ENCODE measurements at places on chromosomes 2 and 18. TPM values are rescaled to one million over a fixed set of nuclear protein-coding genes. Genes with fewer than 3 reads are reported as not detected.

- no peaks in the 10 kb centered on the region for H3K4me1 ChIP-seq
- H3K27ac ChIP-seq = no peak overlapping the region
- DNase-seq = no peak
- no peak overlapping the region for H3K4me3 ChIP-seq
Observed at GRCh38 chr2:79271456-79271855, 111.9 kb upstream of the REG3A start.

DNA sequence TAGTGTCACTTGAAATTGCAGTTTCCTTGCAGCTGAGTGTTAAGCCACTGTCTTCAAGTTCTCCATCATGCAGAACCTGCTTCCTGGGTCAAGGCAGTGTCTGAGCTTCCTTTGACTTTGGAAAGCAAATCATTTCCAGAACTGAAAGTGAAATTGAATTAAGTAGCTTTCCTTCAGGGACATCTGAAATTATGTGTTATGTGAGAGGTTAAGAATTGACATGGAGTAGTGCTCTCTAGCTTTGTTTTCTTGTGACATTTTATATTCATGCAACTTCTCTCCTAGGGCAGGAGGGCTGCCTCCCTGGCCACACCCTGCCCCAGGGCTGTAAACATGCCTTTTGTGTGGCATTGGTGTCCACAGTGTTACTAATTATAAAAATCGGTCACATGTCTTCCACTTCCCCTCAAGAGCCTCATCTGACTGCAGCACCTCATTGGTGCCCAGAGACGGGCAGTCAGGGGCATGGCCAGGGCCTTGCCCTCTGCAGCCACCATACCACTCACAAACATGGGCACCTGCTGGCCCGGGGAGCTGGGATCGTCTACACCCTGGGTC lies 14.4 kb downstream of the RAB12 start:
- H3K4me3 ChIP-seq = no peak overlapping the region
- peak overlapping the region; percentile 34 for H3K27ac ChIP-seq
- H3K27me3 ChIP-seq = no peaks in the 10 kb centered on the region
- H3K36me3 ChIP-seq = peaks cover 28% of the 10 kb centered on the region
- no peak for DNase-seq

FAM228B gene
- total RNA-seq = 9.6 TPM

TNS1 gene
- 64.1 TPM for total RNA-seq

DNA sequence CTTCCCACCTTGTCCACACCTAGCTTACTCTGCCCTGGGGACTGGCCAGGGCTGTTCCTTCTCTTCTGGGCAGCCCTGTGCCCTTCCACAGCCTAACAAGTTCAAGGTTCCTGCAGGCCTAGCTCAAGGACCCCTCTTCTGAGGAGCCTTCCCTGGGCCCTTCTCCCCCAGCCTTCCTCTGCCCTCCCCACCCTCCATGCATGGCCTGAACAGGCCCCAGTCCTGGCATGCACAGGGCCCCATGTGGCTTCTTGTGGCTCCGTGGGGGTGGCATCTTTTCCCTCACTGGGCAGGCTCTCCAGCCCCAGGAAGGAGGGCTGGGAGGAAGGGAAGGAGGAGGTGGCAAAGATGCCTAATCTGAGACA lies 162.9 kb downstream of the CELF4 start:
- H3K4me3 ChIP-seq = no peak overlapping the region
- H3K4me1 ChIP-seq = peaks cover 8% of the 10 kb centered on the region
- DNase-seq = no peak
- H3K27me3 ChIP-seq = no peaks in the 10 kb centered on the region
- no peak overlapping the region for H3K27ac ChIP-seq

- no peak overlapping the region for H3K4me3 ChIP-seq
- H3K27me3 ChIP-seq = no peaks in the 10 kb centered on the region
- no peak for DNase-seq
- no peak overlapping the region for H3K27ac ChIP-seq
- no peaks in the 10 kb centered on the region for H3K4me1 ChIP-seq
- no peaks in the 10 kb centered on the region for H3K36me3 ChIP-seq
Observed at GRCh38 chr2:225381609-225382008, 17.9 kb upstream of the NYAP2 start.

UPP2 gene
- not detected for total RNA-seq

- H3K27ac ChIP-seq = no peak overlapping the region
- no peaks in the 10 kb centered on the region for H3K4me1 ChIP-seq
- H3K36me3 ChIP-seq = no peaks in the 10 kb centered on the region
- no peaks in the 10 kb centered on the region for H3K27me3 ChIP-seq
- no peak overlapping the region for H3K4me3 ChIP-seq
Observed at GRCh38 chr2:204890680-204891079, 345.4 kb downstream of the PARD3B start.

DNA sequence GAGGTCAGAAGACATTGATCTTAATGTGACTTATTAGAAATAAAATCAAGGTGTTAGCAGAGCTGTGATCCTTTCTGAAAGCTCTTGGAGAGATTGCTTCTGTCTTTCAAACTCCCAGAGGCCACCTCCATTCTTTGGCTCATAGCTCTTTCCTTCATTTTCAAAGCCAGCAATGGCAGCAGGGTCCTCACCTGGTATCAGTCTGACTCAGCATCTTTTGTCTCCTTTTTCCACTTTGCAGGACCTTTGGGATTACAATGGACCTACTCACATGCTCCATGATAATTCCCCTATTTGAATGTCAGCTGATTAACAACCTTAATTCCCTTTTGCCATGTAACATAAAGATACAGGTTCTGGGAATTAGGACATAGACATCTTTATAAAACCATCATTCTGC lies 6.8 kb upstream of the CDH20 start:
- no peaks in the 10 kb centered on the region for H3K27me3 ChIP-seq
- H3K4me1 ChIP-seq = no peaks in the 10 kb centered on the region

GRCh38 chr18:21798126-21798525 lies 57.5 kb downstream of the MIB1 start:
- DNase-seq = no peak
- H3K36me3 ChIP-seq = peaks cover 7% of the 10 kb centered on the region
- no peak overlapping the region for H3K27ac ChIP-seq
- no peaks in the 10 kb centered on the region for H3K27me3 ChIP-seq

- H3K27ac ChIP-seq = no peak overlapping the region
- no peaks in the 10 kb centered on the region for H3K4me1 ChIP-seq
- no peak for DNase-seq
- no peaks in the 10 kb centered on the region for H3K36me3 ChIP-seq
- H3K4me3 ChIP-seq = no peak overlapping the region
Observed at GRCh38 chr2:78034706-78035105, 512.5 kb upstream of the LRRTM4 start.

- no peak overlapping the region for H3K27ac ChIP-seq
- no peaks in the 10 kb centered on the region for H3K4me1 ChIP-seq
- peaks cover 7% of the 10 kb centered on the region for H3K27me3 ChIP-seq
- H3K4me3 ChIP-seq = no peak overlapping the region
Observed at GRCh38 chr2:41949091-41949882, 98.5 kb upstream of the PKDCC start.

- H3K27ac ChIP-seq = no peak overlapping the region
- no peak overlapping the region for H3K4me3 ChIP-seq
- no peaks in the 10 kb centered on the region for H3K36me3 ChIP-seq
- H3K27me3 ChIP-seq = no peaks in the 10 kb centered on the region
Observed at GRCh38 chr2:161992531-161992930, 81.5 kb downstream of the DPP4 start.

- peaks cover 24% of the 10 kb centered on the region for H3K4me1 ChIP-seq
- H3K27ac ChIP-seq = peak overlapping the region; percentile 28
- peak; percentile 71 for DNase-seq
Observed at GRCh38 chr18:63979409-63979920, 9.6 kb downstream of the SERPINB8 start.

DNA sequence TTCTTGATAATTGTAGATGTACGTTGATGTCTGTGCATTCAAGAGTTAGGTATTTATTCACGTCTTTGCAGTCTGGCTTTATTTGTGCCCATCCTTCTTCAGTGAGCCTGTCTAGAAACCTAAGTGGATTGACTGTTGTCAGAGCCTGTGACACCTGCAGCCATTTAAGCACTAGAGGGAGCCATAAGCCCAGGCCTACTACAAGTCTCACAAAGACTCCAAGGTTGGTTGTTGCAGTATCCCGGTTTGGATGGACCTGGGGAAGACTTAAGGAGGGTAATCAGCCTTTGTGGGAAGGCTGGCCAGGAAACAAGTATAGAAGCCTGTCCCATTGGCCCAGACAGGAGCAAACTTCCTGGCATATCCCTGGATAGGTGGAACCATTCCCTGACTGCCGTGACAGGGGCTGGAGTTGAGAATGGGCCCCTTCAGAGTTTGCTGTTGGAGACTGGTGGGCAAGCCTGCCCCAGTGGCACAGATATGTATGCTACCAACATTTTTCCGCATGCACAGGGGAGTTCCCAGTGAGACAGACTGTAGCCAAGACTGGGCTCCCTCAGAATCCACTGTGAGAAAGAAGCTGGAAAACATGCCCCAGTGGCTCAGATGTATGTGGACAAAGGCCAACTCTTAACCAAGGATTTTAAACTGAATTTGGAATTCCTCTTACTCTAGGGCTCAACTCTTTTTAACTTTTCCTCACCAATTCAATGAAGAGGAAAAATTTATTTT lies 9.3 kb upstream of the LRRC30 start:
- no peaks in the 10 kb centered on the region for H3K36me3 ChIP-seq
- DNase-seq = no peak
- no peaks in the 10 kb centered on the region for H3K4me1 ChIP-seq
- no peak overlapping the region for H3K4me3 ChIP-seq

DNA sequence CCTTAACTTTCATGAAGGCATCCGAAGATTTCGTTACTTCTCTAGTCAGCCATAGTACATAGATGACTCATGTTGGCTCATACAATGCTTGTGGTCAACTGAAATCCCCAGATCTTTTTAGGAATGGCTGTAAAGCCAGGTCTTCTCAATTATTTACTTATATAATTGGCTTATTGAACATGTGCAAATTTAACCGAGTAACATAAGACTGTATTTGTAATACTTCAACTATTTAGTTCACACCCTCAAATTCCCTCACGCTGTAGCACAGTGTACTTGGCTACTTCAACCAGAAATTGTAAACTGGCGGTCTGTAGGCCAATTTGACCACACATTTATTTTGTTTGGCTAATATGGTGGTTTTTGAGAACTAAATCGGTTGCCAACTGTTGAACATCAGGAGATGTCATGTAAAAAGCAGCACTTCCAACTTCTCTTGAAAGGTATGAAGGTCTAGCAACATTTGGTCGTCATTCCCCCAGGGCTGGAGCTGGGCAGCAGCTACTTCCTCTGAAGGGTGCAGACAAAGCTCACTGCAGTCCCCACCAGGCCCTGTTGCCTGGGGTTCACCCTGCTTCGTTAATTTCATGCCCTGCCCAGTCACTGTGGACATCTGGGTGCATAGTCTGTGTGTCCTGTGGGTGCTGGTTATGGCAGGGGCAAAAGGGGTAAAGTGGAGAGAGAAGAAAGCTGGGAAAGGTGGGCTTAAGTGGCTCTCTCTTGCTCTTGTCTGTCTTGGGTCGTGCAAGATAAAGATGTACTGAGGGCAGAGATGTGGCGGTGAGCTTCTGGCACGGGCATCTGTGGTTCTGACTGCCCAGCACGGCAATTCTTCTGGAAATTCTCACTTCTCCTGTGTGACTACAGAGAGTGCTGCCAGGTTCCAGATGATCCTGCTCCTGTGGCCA lies 3.2 kb upstream of the SH3RF3 start:
- H3K27me3 ChIP-seq = peaks cover 29% of the 10 kb centered on the region
- no peak overlapping the region for H3K27ac ChIP-seq
- H3K36me3 ChIP-seq = no peaks in the 10 kb centered on the region
- no peak overlapping the region for H3K4me3 ChIP-seq
- DNase-seq = peak; percentile 63

DNA sequence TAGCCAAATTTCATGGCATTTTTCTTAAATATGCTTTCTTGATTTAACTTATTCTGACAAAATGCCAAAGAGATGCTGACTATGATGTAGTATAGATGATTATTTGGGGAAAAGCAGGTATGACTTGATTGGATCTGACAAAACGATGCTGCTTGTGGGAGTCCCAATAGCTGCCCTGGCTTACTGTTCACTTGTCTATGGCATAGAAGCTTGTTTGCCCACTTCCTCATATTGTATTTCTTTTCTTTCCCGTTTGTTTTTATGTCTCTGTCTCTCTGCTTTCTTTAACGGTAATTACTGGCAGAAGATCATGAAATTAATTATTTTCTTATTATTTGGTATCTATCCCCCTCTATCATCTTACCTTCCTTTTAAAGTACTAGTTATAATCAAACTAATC lies 43.0 kb downstream of the EPC2 start:
- H3K4me1 ChIP-seq = no peaks in the 10 kb centered on the region
- no peaks in the 10 kb centered on the region for H3K27me3 ChIP-seq
- H3K4me3 ChIP-seq = no peak overlapping the region
- no peak overlapping the region for H3K27ac ChIP-seq

DNA sequence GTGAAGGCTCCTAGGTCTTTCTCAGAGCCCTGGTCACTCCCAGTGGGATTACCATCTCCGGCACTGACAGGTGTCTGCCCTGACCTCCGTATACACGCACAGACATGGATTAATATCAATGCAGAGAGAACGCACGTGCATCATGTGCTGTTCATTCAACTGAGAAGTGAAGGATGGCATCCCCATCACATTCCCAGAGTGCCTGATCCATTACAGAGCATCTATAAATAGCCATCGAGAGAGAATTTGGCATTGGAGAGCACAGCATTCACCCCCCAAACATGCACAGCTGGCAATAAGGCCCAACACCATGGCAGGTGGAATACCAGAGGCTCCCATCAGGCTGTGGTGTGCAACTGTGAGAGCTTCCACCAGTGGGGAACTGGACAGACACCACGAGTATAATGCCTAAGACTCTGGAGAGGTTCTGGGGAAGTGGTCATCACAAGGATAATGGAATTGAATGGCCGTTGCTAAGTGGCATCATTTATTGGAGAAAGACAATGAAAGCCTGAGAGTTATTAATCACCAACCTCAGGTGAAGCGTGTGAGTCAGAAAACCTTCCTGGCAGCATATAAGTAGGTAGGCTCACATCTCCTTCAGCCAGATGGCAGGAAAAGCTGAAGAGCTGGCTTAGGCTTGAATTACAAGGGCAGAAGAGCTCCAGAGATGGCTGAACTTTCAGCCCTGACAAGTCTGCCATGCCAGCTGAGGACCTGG lies 244.5 kb upstream of the ID2 start:
- no peaks in the 10 kb centered on the region for H3K27me3 ChIP-seq
- H3K4me3 ChIP-seq = no peak overlapping the region
- peaks cover 18% of the 10 kb centered on the region for H3K4me1 ChIP-seq
- no peaks in the 10 kb centered on the region for H3K36me3 ChIP-seq
- no peak overlapping the region for H3K27ac ChIP-seq
- DNase-seq = no peak

HOXD13 gene
- not detected for total RNA-seq

GRCh38 chr2:66559672-66560071 lies 124.7 kb downstream of the MEIS1 start:
- H3K4me1 ChIP-seq = peaks cover 20% of the 10 kb centered on the region
- no peak for DNase-seq
- H3K27me3 ChIP-seq = no peaks in the 10 kb centered on the region
- no peak overlapping the region for H3K4me3 ChIP-seq
